ENCODE measurements at places on chromosomes 5 and 9. TPM values are rescaled to one million over a fixed set of nuclear protein-coding genes. Genes with fewer than 3 reads are reported as not detected.
A peak's percentile ranks its signal among the peaks of the same experiment; 100 is the strongest.

DNA sequence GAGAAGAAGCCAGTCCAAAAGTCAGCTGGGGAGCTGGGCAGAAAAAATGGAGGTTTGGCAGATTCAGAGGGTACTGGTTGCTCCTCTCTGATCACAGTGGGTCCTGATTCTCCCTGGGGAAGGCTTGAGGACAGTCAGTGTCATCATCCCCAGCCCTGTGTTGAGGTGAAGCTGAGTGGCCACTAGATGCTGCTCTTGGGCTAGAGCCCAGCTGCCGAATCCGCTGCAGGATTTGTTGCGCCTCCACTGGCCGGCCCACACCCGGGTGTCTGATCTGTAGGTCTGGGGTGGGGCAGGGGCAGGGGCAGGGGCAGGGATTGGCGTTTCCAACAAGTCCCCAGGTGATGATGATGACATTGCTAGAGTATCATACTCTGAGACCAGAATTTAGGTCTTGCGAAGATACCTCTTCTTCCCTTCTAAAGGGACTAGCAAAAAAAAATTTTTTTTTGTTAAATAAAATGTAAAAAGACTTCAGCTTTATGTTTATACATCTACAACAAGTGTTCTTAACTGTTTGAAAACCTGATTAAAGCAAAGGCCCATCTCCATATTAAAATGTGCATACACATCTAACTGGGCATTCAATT, 106.8 kb downstream of the PDE6A start:
- DNase-seq = peak; percentile 80

- no peak for DNase-seq
Measured at GRCh38 chr9:126442636-126443035, 116.0 kb downstream of the MVB12B start.

COL23A1 gene
- under 0.01 TPM for total RNA-seq

DNA sequence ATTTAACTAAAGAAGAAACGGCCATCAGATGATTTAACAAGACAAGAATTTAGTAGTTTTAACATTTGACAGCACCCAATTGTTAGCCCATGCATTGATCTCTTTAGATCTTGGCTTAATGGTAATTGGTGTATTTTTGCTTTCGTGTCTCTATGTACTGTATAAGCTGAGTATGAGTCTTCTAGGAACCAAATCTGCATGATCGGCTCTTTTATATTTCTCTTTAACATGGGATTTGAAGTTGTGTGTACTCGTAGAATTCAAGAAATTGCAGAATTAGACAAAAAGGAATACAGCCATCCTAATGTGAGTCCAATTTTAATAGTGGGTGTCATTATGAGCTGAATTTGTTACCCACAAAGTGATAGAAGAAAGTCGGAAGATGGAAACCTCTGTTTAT, 438.9 kb upstream of the WWC1 start:
- DNase-seq = no peak

PHF2 gene
- total RNA-seq = 42.6 TPM

- no peak for DNase-seq
Measured at GRCh38 chr5:151180291-151180690, 22.7 kb upstream of the ANXA6 start.

OXCT1 gene
- 4.1 TPM for total RNA-seq
